ENCODE measurements at places on chromosomes 3 and 15.

- DNase-seq, result peak; percentile 24
Observed at GRCh38 chr3:129162729-129163579, 2.1 kb upstream of the ISY1 start.

GRCh38 chr3:125214738-125215137 is 2.2 kb upstream of the SLC12A8 start:
- DNase-seq, result peak; percentile 33

DNA sequence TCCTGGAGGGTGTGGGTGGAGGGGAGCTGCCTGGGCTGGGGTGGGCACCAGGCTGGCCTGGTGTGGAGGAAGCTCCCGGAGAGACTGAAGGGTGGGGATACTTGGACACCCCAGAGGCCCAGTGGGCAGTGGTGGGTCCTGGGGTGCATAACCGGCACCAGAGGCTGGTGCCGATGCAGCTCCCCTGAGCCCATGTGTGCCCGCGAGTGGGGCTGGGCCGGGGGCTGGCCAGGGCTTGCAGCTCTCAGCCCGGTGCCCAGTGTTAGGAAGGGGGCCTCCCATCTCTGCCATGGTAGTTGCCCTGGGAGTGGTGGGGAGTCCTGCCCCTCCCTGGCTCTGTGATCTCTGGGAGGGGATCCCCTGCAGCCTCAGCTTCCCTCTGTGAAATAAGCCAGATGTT is 9.3 kb downstream of the PLXNA1 start:
- no peak for DNase-seq

DNA sequence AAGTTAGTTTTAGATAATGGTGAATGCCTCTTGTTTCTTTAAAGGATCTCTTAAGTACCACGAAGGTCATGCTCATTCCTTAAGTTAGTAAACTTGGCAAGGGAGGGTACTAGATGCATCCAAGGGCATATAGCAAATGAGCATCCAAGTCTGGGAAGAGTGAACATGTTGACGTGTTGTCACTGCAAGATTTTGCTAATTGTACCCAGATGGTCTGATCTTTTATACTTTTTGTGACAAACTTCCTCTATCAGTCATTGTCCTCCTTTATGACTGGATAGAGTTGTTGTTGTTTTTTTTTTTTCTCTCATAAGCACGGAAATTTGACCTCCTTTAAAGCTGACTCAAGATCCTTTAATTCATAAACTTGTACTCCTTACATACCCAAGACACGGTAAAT is 121.3 kb downstream of the CHST2 start:
- no peak for DNase-seq
